ENCODE measurements at places on chromosomes 7 and 10.

GRCh38 chr10:131086094-131086493 is 225.4 kb downstream of the TCERG1L start:
- DNase-seq, result no peak

GRCh38 chr7:35749556-35749955 is 51.3 kb upstream of the SEPTIN7 start:
- no peak for DNase-seq

GRCh38 chr7:100655908-100656674 is at the start of gene ACTL6B:
Gene ACTL6B, minus strand, starts transcription at chr7:100656448. Its CDS starts 94 bp downstream, at chr7:100656354.
- peak; percentile 83 for DNase-seq

DNA sequence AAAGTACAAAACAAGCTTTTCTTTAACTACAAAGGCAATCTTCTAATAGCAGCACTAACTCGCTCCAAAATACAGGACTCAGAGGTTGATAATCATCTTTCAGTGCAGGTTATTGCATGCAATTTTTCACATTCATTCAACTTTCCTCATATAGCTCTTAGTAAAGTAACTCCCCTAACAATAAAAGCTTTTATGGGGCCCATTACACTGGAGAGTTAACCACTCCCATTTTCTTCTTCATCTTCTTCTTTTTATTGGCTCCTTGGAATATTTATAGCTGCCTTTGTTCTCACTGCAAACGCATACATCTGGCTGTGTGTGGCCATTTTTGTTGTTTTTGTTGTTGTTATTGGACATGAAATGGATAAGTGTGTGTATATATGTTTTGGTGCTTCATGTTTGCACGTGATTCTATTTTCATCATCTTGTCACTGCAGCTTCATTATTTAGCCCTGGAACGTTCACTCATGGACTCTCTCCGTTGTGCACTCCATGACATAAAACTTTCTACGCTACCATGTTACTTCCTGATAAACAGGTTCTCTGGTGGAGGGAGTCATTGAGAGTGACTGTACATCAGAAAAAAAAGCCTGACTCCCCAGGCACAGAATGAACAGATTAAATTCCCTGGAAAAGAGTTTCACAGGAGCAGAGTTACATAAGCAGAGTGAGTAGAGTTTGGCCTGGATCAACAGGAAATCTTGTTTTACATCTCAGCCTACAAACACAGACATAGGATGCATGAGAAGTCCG is 236.4 kb upstream of the SP4 start:
- DNase-seq, result no peak

- DNase-seq, result no peak
Observed at GRCh38 chr10:71038921-71039320, 150.6 kb upstream of the PCBD1 start.

DNA sequence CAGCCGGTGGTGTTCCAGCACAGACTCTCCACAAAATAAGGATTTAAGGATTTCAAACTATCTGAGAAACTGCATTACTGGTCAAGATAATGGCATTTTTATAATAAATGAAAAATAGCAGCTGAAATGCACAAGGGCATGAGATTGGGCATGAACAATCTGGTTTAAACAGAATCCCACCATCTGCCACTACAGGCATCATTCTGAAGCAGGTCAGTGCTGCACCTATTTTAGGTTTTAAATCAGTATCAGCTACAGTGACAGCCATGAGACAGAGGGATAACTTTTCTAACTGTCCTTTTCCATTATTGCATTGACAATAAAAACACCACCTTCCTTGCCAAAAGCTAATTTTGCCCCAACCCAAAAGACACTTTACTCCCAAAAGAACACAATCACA is 186.8 kb downstream of the ETV1 start:
- DNase-seq, result peak; percentile 24

- no peak for DNase-seq
Observed at GRCh38 chr7:135753616-135754413, 5.2 kb upstream of the FAM180A start.

DNA sequence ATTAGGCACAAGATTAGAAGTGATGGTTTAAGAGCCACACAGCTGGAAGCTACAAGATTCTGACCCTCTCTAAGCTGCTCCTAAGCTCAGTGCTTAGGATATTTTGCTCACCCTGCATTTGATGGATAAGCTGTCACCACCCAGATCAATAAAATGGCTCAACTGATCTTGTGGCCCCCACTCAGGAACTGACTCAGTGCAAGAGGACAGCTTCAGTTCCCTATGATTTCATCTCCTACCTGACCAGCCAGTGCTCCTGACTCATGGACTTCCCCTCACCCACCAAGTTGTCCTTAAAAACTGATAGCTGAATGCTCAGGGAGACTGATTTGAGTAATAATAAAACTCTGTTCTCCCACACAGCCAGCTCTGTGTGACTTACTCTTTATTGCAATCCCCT is 833.8 kb downstream of the GRID1 start:
- no peak for DNase-seq

Data from cerebellar nuclear complex (tissue), 1 donor.